ENCODE measurements at places on chromosomes 5 and 9.

DNA sequence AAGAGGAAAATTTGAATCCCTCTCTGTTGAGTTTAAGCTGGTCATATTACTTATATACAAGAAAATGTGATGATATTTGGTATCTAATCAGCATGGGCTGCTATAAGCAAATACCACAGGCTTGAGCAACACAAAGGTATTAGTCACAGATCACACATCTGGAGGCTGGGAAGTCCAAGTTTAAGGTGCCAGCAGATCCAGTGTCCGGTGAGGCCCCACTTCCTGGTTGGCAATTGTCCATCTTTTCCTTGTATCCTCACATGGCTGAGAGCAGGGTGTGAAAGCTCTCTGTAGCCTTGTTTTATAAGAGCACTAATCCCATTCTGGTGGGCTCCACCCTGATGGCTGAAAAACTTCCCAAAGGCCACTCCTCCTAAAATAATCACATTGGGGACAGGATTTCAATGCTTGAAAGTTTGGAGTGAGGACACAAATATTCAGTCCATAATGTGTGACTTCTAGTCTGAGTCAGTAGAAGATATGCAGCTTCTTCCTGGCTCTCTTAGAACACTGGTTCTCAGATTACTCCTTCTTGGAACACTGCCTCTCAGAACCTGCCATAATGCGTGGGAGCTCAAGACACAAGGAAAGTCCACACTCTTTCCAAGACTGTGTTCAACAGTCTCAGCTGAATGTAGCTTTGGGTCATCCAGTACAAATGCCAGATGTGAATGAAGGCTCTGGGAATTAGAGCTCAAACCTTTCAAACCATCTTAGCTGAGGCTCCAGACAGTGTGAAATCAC lies 124.1 kb downstream of the PRDM9 start:
- no peak overlapping the region for H3K4me3 ChIP-seq
- no peak overlapping the region for H3K27ac ChIP-seq
- no peaks in the 10 kb centered on the region for H3K36me3 ChIP-seq
- H3K27me3 ChIP-seq = no peaks in the 10 kb centered on the region

DNA sequence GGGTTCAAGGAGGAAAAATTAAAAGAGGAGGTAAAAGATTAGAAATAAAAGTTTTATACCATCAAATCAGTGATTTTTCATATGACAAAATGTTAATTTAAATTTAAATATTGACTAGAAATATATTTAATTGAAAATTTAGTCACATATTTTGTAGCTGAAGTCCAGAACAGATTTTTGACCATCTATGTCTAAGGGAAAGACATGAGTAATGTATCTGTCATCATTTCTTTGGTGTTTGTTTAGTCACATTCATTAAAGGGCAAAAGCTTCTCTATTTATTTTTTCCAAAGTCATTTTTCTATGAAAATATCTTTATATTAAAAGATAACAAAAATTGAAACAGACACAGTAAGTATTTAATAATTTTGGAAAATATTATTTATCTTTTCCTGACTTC lies 252.0 kb upstream of the ISL1 start:
- no peaks in the 10 kb centered on the region for H3K27me3 ChIP-seq
- no peak overlapping the region for H3K27ac ChIP-seq
- H3K36me3 ChIP-seq = peaks cover 6% of the 10 kb centered on the region
- no peak overlapping the region for H3K4me3 ChIP-seq
- H3K4me1 ChIP-seq = peaks cover 5% of the 10 kb centered on the region

DNA sequence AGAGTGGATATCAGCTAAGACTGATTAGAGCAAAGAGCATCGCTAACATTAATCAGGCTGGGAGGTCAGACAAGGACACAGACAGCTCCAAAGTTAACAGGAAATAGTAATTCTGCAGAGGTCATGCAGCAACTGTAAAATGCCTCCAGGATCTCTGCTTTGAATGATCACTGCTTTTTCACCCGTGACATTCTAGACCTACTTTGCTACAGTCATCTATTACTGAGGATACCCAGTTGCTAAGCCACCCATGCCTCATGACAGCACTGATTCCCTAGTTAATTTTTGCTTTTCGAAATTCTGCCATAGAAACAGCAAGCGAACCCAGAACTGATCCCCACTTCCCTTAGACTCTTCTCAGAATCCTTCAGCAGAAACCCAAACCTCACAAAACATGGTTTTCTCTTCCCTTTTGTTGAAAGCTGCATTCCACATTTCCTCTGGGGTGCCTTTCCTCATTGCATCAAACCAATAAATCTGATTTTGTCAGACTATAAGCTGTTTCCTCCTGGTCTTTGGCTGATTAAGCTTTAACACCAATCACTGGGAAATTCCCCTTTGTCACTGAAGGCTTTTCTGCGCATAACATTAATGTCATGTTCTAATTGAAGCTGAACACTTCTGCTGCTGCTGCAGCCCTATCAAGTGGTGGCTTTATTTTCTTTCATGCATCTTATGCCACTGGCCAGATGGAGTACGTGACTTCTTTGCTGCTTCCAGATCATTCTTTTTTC lies 201.1 kb upstream of the CHD1 start:
- H3K27me3 ChIP-seq = no peaks in the 10 kb centered on the region
- DNase-seq = no peak
- no peak overlapping the region for H3K4me3 ChIP-seq
- no peak overlapping the region for H3K27ac ChIP-seq
- no peaks in the 10 kb centered on the region for H3K4me1 ChIP-seq
- no peaks in the 10 kb centered on the region for H3K36me3 ChIP-seq

GRCh38 chr5:127011961-127012644 lies 18.3 kb downstream of the MARCHF3 start:
- no peak overlapping the region for H3K4me3 ChIP-seq
- H3K4me1 ChIP-seq = peaks cover 18% of the 10 kb centered on the region
- H3K27me3 ChIP-seq = no peaks in the 10 kb centered on the region

DNA sequence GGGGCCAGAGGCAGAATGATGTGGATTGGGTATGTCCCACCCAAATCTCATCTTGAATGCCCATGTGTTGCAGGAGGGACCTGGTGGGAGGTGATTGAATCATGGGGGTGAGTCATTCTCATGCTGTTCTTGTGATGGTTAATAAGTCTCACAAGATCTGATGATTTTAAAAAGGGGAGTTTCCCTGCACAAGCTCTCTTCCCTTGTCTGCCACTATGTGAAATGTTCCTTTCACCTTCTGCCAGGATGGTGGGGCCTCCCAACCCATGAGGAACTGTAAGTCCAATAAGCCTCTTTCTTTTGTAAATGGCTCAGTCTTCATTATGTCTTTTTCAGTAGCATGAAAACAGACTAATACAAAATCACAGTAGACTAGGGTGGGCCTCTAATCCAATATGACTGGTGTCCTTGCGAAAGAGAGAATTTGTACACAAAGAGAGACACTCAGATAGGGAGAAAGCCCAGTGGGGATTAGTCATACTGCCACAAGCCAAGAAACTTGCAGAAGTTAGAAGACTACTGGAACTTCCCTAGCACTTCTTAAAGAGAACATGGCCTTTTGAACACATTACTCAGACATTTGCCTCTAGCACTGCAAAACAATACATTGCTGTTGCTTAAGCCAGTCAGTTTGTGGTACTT lies 68.4 kb downstream of the ANXA1 start:
- peaks cover 32% of the 10 kb centered on the region for H3K36me3 ChIP-seq
- H3K27me3 ChIP-seq = peaks cover 9% of the 10 kb centered on the region
- no peak for DNase-seq
- no peak overlapping the region for H3K4me3 ChIP-seq
- H3K27ac ChIP-seq = no peak overlapping the region

- H3K27me3 ChIP-seq = no peaks in the 10 kb centered on the region
- DNase-seq = no peak
- no peak overlapping the region for H3K27ac ChIP-seq
Measured at GRCh38 chr9:23162789-23163188, 663.3 kb downstream of the ELAVL2 start.

- no peak for DNase-seq
- H3K4me1 ChIP-seq = peaks cover 79% of the 10 kb centered on the region
- no peak overlapping the region for H3K27ac ChIP-seq
Measured at GRCh38 chr9:77604316-77604715, 43.8 kb downstream of the GNA14 start.

GRCh38 chr5:24141046-24141445 lies 503.7 kb downstream of the CDH10 start:
- H3K36me3 ChIP-seq = no peaks in the 10 kb centered on the region
- no peak for DNase-seq
- no peak overlapping the region for H3K27ac ChIP-seq

DNA sequence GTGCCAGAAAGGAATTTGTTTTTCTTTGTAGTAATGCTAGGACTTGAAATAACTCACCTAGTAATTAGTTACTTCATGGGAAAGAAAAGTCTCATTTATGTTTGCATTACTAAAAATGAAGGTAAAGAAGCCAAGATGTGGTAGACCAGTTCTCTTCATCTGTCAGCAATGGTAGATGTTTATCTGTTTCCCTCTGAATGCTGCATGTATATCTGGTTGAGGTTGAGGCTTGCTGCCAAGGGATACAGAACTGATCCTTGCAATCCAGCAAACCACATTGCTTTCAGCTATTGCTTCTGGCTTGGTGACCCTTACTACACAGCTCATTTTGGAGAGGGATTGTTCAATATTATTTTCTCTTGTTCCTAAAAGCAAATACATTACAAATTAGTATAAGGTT lies 73.6 kb downstream of the ZNF474 start:
- peaks cover 17% of the 10 kb centered on the region for H3K27me3 ChIP-seq
- no peak for DNase-seq
- H3K4me1 ChIP-seq = no peaks in the 10 kb centered on the region
- H3K4me3 ChIP-seq = no peak overlapping the region
- no peak overlapping the region for H3K27ac ChIP-seq

- H3K27me3 ChIP-seq = no peaks in the 10 kb centered on the region
- H3K4me3 ChIP-seq = no peak overlapping the region
- H3K36me3 ChIP-seq = peaks cover 52% of the 10 kb centered on the region
- DNase-seq = no peak
- peaks cover 8% of the 10 kb centered on the region for H3K4me1 ChIP-seq
Measured at GRCh38 chr5:12292610-12293204, 388.5 kb upstream of the CTNND2 start.

GRCh38 chr9:101393135-101393534 lies 5.3 kb downstream of the MRPL50 start:
- H3K27ac ChIP-seq = no peak overlapping the region
- H3K4me3 ChIP-seq = no peak overlapping the region
- no peaks in the 10 kb centered on the region for H3K27me3 ChIP-seq
- no peak for DNase-seq

- peaks cover 18% of the 10 kb centered on the region for H3K4me1 ChIP-seq
- no peak overlapping the region for H3K27ac ChIP-seq
- H3K4me3 ChIP-seq = no peak overlapping the region
Measured at GRCh38 chr5:147822686-147823491, 8.6 kb downstream of the SPINK1 start.

GRCh38 chr5:148651528-148651927 lies 2.8 kb downstream of the HTR4 start:
- H3K27ac ChIP-seq = no peak overlapping the region
- H3K4me1 ChIP-seq = peaks cover 7% of the 10 kb centered on the region
- H3K4me3 ChIP-seq = no peak overlapping the region
- H3K27me3 ChIP-seq = peaks cover 40% of the 10 kb centered on the region
- no peaks in the 10 kb centered on the region for H3K36me3 ChIP-seq

DNA sequence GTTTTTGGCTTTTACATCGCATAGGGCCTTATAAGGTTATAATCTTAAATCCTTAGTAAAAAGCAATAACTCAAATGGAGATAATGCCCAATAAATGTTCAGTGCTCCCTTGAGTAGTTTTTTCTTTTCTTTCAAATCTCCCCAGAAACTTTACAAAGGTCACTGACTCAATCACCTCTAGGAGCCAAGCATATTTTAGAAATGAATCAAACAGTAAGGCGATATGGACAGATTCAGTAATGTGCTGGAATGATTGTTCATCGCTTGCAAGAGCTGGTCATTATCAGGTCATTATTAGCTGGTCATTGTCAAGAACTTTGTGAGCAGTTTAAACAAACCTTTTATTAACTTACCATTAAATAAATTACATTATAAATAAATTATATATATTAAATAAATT lies 130.4 kb upstream of the SLIT3 start:
- H3K4me1 ChIP-seq = peaks cover 9% of the 10 kb centered on the region
- no peaks in the 10 kb centered on the region for H3K27me3 ChIP-seq
- H3K27ac ChIP-seq = no peak overlapping the region
- no peak for DNase-seq

GRCh38 chr5:9314558-9314957 lies 231.3 kb downstream of the SEMA5A start:
- H3K36me3 ChIP-seq = no peaks in the 10 kb centered on the region
- no peak for DNase-seq
- no peak overlapping the region for H3K4me3 ChIP-seq
- no peak overlapping the region for H3K27ac ChIP-seq
- H3K4me1 ChIP-seq = no peaks in the 10 kb centered on the region
- no peaks in the 10 kb centered on the region for H3K27me3 ChIP-seq

DNA sequence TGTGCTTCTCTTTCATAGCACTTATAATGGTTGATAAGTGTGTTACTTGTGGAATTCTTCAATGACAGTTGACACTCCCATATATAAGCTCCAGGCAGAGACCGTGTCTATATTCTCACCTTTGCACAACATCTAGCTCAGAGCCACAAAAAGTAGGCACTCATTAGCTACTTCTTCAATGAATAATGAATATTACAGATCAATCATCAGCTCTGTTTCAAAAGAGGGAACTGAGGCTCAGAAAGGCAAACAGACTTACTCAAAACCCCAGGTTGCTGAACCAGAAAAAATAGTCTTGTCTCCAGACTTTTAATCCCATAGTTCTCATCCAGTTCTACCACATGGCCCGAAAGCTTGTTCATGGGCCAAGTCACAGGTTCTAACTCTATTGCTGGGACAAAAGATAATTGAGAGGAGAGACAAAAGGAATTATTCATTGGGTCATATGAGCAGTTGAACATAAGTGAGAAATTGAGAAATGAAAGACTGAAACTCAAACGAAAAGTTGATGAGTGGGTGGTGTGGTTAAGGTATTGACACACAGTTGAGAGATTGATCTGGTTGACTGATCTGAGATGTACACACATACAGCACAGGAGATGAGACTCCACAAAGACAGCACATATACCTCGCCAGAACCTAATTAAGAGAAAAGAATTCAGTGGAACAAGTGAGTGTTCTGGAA lies 381.6 kb downstream of the EFNA5 start:
- DNase-seq = no peak
- H3K4me1 ChIP-seq = 0 out of 2 replicates have a peak, but pooled peaks cover 4% of the 10 kb centered on the region
- H3K4me3 ChIP-seq = no peak overlapping the region

- no peak overlapping the region for H3K27ac ChIP-seq
- H3K4me1 ChIP-seq = peaks cover 9% of the 10 kb centered on the region
- no peak overlapping the region for H3K4me3 ChIP-seq
- peaks cover 13% of the 10 kb centered on the region for H3K27me3 ChIP-seq
Measured at GRCh38 chr9:112885324-112885723, 5.4 kb downstream of the SLC46A2 start.

All from WTC11 (cell line).